ENCODE measurements at places on chromosomes 7 and 10.

DNA sequence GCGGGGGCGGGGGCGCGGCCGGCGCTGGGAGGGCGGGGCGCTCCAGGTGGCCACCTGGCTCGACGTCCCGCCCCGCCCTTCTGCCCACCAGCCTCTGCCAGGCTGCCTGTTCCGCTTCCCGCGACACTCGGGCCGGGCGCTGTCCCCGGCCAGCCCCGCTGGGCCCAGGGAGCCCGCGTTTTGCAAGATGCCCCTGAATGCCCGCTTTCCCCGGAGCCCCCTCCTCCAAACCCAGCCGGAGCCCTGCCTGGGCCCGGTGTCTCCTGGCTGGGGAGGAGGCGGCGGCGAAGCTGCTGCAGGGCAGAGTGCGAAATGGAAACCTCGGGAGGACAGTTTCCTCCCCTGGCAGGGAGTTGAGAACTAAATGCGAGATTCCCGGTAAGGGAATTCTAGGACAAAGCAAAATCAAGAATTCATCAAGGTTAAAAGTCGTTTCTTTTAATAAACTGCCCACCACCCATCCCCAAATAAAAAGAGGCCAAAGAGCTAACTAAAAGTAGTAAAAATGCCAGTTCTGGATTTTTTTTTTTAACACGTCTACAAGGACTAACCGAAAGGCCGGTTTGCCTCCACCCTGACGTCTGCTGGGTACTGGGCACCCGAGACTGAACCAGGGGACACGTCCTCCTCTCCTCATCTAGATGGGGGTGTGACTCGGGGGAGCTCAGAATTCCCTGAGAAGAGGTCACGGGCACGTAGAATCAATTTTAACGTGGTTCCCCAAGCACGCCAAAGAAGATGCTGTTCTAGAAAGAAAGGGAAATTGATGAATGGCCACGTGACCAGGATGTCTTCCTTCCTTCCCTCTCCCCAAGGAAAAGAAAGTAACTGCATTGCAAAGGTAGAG, 200.4 kb upstream of the NFE2L3 start:
- DNase-seq, result no peak

DNA sequence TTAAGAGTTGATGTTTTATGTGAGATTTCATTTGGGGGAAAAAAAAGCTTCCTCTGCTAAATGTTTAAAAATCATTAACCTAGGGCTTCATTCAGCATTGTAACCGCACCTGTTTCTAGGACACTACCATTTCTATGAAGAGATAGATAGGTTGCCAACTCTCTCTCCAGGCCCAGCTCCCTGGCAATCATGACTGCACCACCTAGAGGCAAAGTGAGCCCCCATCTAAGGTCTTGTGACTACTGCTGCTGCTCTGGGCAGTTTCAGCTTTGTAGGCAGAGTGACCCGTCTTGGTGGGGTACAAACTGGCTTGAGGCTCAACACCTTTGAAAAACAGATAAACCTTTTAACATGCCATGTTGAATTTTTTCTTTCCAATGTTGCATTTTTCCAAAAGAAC, 27.3 kb upstream of the MRC1 start:
- no peak for DNase-seq

DNA sequence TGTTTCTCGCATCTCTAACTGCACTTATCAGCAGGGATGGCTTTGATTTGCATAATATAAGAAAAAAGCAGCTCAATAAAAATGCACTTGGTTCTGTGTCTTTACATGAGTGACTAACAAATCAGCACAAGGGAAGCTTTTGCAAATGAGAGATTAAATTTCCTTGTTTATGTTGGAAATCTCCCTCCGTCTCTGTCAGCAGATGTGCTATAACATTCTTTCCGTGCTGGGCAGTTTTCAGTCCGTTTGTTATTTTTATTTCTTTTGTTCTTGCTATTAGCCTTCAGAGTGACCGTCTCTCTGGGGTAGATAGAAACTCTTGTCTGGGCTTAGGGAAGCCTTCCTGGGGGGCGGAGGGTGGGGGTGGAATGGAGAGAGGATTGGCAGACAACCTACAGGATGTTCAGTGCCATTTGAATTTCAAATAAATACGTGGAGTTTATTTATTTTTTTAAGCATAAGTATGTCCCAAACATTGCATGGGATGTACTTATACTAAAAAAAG, 96.0 kb downstream of the GATA3 start:
- no peak for DNase-seq

GRCh38 chr7:42739638-42740037, 172.2 kb downstream of the C7orf25 start:
- no peak for DNase-seq

- no peak for DNase-seq
These were observed 5.0 kb downstream of the HBP1 start for GRCh38 chr7:107173691-107174406.

- DNase-seq, result no peak
These were observed 14.8 kb downstream of the ANK3 start for GRCh38 chr10:60374836-60375235.

GRCh38 chr10:86536294-86536861, 14.8 kb upstream of the WAPL start:
- no peak for DNase-seq

- no peak for DNase-seq
These were observed 20.0 kb downstream of the THNSL1 start for GRCh38 chr10:25036381-25036780.

DNA sequence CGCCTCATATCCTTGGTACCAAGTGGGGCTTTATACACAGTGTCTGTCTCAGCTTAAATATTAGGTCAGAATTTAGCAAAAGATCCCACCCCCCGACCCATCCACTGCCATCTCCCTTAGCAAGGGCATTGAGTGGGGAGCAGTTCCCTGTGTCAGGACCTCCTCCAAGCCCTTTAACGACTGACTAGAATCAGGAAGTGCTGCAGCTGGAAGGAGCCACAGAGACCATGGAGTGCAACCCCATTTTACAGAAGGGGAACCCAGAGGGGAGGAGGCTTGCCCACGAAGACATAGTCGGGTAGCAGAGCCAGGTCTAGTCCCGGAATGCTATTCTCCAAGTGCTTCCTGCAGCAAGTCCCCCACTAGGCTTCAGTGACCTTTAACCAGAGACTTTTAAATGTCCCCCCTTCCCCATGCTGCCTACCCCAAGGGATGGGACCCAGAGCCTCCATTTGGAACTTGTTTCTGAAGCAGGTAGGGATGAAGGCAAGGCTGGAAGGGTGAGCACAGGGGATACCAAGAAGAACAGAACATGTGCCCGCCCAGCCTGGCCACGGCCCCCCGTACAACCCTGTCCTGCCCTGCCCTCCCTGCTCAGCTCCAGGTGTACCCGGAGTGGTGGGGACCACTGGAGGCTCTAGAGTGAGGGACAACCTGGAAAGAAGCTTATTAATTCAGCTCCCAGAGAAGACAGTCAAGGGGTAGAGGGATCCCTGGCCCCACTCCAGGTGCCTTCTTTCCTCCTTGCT, 41.3 kb downstream of the C10orf105 start:
- DNase-seq, result no peak

- DNase-seq, result no peak
These were observed at the start of gene ADAM12 for GRCh38 chr10:126387931-126388911. Gene ADAM12, minus strand, starts transcription at chr10:126388477. Its CDS starts 332 bp downstream, at chr10:126388145.

GRCh38 chr7:22572937-22573336, 72.9 kb upstream of the STEAP1B start:
- DNase-seq, result no peak

Measured in NCI-H2081 treated with DMSO at 0.1 percent for 48 hours (cell line).